ENCODE measurements at places on chromosomes 2 and 18. TPM values are rescaled to one million over a fixed set of nuclear protein-coding genes. Genes with fewer than 3 reads are reported as not detected.

DNA sequence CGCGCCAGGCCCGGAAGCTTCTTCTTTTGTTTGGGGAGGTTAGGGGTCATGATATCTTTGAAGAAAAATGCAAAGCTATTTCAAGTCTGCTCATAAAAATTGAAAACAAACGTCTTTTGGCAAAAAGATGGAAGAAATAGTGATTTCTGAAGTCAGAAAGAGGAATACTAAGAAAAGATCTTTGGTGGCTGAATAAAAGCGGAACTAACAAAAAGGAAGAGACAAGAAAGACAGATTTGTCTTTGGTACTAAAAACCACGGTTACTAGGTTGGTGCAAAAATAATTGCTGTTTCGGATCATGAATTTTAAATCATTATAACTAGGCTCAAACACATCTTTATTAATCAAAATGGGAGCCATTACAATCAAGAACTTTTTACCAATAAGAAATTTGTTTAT lies 164.6 kb upstream of the TRIB2 start:
- peaks cover 38% of the 10 kb centered on the region for H3K4me1 ChIP-seq
- H3K36me3 ChIP-seq, result peaks cover 1% of the 10 kb centered on the region
- DNase-seq, result no peak
- H3K4me3 ChIP-seq, result no peak overlapping the region
- no peak overlapping the region for H3K27ac ChIP-seq
- no peaks in the 10 kb centered on the region for H3K27me3 ChIP-seq

DNA sequence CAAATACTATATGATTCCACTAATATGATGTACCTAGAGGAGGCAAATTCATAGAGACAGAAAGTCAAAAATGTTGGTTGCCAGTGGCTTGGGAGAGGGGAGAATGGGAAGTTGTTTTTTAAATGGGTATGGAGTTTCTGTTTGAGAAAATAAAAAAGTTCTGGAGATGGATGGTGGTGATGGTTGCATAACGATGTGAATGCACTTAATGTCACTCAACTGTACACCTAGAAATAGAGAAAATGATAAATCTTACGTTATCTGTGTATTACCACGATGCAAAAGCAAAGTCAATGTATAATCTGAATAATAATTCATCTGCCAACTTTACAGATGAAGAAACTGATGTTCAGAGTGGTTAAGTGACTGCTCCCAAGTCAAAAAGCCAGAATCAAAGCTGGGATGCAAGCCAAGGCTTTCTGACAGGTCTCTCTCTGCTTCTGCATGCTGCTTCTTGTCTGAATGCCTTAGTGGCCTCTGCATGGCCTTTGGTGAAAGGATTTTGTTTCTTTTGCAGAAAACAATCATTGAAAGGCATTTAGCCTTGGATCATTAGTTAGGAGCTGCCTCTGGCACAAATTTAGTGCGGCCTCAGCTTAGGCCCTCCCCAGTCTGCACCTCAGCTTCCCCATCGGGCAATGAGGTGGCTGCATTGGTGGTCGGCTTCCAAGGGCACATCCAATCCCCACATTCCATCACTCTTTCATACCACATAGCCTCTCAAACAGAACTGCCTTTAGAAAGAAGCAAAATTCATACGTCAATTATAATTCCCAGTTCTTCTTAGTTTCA lies 46.5 kb upstream of the MYCN start:
- DNase-seq, result no peak
- H3K27ac ChIP-seq, result no peak overlapping the region

- H3K4me3 ChIP-seq, result no peak overlapping the region
- no peak for DNase-seq
- H3K27me3 ChIP-seq, result peaks cover 2% of the 10 kb centered on the region
- no peak overlapping the region for H3K27ac ChIP-seq
- no peaks in the 10 kb centered on the region for H3K4me1 ChIP-seq
- no peaks in the 10 kb centered on the region for H3K36me3 ChIP-seq
Observed at GRCh38 chr2:201796478-201796865, 9.9 kb upstream of the CDK15 start.

GRCh38 chr2:160737247-160737646 lies 243.6 kb upstream of the RBMS1 start:
- H3K4me3 ChIP-seq, result no peak overlapping the region
- no peaks in the 10 kb centered on the region for H3K27me3 ChIP-seq
- no peak overlapping the region for H3K27ac ChIP-seq
- no peaks in the 10 kb centered on the region for H3K36me3 ChIP-seq
- DNase-seq, result no peak

The CDH19 gene
- not detected for total RNA-seq

The CD302 gene
- total RNA-seq, result 0.35 TPM

The CFC1 gene
- not detected for total RNA-seq

The DAPL1 gene
- total RNA-seq, result not detected

The KIF5C gene
- 24.5 TPM for total RNA-seq

The RBM43 gene
- total RNA-seq, result 3.4 TPM
